ENCODE measurements at places on chromosomes 12 and 14.

DNA sequence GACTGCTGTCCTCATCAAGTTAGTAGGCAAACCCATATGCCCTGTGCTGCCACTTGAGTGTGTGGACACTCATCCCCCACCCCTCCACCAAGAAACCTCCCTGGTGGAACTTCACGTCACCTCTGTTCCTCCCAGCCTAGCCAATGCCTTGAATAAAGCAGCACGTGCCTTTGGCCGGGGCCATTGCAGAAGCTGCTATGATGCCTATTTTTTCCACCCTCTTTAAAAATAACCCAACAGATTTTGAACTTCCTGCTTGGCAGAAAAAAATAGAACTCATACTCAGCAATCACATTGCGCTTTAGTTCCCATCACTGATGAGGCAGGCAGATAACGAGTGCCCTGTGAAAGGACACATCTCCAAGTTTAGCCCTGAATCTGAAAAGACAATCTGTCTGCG, 23.1 kb upstream of the PWP1 start:
- no peak for DNase-seq

DNA sequence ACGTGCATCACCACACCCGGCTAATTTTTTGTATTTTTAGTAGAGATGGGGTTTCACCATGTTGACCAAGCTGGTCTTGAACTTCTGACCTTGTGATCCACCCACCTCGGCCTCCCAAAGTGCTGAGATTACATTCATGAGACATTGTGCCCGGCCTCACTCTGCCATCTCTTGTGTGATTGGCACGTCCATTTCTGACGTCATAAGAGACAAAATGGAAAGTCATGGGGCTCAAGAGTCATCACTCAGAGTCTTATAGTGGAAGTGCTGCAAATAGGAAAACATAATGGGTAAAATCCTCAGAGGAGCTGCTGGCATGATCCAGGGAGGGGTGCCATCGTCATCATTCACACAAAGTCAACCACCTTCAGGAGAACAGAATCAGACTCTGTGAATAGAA, 54.2 kb upstream of the GPATCH2L start:
- DNase-seq = no peak

- DNase-seq = no peak
Observed at GRCh38 chr12:54206791-54207190, 18.0 kb upstream of the SMUG1 start.

DNA sequence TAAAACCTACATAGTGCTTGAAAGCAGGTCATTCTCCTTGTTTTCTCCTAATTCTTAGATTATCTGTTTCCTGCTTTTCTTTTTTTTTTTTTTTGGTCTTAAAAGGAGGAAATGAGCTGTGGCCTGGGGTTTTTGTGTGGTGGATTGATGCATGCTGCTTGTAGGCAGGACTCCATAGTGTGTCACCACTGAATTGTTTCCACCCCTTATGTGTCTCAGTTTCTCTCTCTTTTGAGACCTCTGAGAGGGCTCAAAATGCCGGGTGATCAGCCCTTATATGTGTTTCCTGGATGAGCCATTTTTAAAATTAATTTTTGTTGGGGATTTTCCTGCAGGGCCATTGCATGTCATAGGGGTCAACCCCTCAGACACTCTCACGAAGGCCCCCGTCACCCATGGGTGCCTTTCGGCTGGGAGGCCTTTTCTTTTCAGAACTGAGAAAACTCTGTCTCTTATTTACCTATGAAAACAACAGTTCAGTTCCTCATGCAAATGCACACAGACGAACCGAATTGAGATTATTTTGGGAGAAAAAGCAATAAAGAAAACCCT, 32.0 kb upstream of the LRRK2 start:
- no peak for DNase-seq

- no peak for DNase-seq
Observed at GRCh38 chr12:113818833-113819232, 147.3 kb downstream of the RBM19 start.

DNA sequence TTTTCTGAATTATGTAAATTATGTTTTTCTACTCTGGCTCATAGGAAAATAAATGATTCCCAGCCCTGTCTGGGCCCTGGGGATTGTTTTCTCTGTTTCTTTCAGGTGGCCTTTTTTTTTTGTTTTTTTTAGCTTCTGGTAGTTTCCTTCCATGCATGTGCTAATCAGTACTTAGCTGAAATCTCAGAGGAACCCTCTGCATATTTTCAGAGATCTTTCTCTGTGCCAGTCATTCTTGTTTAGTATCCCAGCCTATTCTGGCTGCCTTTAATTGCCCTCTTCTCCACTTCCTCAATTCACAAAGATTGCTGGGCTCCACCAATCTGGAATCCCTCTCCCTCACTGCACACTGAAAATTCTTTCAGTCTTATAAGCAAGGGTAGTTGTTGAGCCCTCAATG, 46.9 kb downstream of the CNOT2 start:
- DNase-seq = no peak

DNA sequence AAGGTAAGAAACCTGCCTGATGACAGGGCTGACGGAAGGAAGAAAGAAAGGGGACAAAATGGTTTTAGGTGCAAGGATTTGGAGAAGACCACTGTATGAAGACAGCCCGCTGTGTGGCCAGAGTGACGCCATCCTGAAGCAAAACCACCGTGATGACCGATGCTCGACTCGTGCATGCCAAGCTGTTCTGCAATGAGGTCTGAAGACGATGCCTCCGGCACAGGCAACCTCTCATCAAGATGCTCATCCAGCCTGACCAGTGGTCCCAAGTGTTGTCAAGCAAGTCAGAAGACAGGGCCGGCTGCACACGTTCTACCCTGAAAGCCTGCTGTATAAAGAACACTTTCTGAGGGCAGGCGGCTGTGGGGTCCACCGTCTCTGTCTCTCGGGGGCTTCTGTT, 34.8 kb downstream of the STX2 start:
- no peak for DNase-seq

- DNase-seq = no peak
Observed at GRCh38 chr12:83210933-83211332, 524.2 kb downstream of the TMTC2 start.

DNA sequence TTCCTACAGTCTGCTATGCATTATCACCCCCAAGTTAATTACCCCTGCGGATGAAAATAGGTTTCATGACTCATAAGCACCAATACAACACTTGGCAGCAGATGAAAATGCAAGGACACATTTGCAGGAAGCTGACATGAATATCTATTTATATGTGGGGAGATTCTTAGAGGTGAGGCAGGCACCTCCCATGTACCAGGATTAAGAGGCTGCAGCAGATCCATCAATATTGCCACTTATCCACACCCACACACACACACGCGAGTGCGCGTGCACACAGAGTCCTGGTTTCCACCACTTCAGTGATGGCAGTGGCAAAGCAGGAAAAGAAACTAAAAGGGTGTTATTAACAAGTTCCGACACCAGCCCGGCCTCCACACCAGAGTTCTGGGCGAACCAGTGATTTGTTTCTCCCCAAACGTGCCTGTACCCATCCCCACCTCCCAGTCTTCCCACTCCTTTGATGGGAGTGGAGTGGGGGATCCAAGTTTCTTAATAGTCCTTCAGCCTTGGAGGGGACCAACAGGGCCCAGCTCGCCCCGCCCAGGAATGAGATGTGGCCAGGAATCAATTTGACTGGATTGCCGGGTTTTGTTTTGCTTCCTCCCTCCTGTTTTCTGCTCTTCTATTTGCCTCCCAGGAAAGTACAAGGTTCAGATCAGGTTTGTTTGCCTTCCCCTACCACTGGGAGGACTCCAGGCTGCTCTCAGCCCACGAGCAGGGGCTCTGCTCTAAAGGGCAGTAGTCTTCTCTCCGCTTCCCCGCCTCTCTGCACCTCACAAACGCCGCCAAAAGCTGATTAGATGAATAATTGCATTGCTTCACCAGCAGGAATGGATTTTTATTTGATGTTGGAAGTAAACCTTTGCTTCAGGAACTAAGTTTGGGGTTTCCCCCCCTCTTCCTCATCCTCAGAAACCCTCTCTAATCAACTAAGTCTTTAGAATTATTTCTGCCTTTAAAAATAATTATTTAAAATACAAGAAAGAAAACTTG, 5.2 kb downstream of the IRF2BPL start:
- no peak for DNase-seq

- no peak for DNase-seq
Observed at GRCh38 chr14:77284466-77284865, 13.5 kb upstream of the NGB start.

- no peak for DNase-seq
Observed at GRCh38 chr14:54088271-54088670, 131.6 kb upstream of the BMP4 start.

GRCh38 chr12:7142056-7142644, 12.0 kb downstream of the CLSTN3 start:
- peak; percentile 29 for DNase-seq

- peak; percentile 50 for DNase-seq
Observed at GRCh38 chr12:109191621-109192250, 75.3 kb downstream of the ACACB start.

GRCh38 chr12:91877456-91878235, 268.0 kb downstream of the BTG1 start:
- no peak for DNase-seq

- no peak for DNase-seq
Observed at GRCh38 chr14:94052662-94053061, 26.5 kb downstream of the OTUB2 start.

GRCh38 chr14:96136371-96137005, 68.2 kb upstream of the BDKRB2 start:
- peak; percentile 82 for DNase-seq

- DNase-seq = no peak
Observed at GRCh38 chr12:42935756-42936155, 346.2 kb upstream of the PRICKLE1 start.

DNA sequence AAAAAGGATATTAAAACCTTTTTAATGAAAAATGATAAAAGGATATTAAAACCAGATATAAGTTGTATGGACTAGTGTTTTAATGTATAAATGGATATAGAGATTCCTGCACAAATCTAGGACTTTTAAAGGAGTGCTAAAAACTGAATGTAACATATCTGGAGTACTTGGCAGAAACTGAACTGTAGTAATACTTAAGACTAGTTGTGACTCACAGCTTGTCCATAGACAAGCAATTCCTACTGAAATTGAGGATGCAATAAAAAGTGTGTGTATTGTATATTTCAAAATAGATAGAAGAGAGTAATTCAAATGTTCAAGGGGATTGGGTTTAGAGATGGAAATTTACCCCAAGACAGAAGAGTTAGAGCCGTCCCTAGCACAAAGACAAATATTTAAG, 59.6 kb downstream of the FBXO33 start:
- DNase-seq = no peak

- DNase-seq = no peak
Observed at GRCh38 chr14:89331398-89331797, 85.6 kb downstream of the FOXN3 start.

- DNase-seq = no peak
Observed at GRCh38 chr12:15052691-15053090, 79.8 kb downstream of the PDE6H start.

DNA sequence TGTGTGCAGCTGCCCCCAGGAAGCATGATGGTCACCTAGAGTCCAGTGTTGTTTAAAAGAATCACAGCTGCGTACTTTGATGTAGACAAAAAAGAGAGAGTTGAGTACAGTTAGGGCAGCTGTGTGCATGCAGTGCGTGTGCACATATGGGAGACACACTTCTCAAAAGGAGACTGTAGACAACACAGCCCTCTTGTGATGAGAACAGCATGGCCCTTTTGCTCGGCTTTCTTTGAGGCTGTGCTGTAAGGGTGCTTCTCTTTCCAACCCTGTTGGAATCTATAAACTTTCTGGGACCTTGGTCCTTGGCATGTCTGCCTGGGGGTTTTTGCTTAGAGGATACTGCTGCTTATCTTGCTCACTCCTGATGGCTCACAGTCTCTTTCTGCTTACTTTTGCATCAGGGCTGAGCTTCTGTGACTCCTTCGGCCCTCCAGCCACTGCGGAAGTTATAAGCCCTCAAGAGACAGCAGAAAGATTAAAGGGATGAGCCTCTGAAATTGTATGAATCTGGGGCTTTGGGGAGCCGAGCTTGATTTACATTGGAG, 102.9 kb downstream of the DYRK2 start:
- DNase-seq = no peak

DNA sequence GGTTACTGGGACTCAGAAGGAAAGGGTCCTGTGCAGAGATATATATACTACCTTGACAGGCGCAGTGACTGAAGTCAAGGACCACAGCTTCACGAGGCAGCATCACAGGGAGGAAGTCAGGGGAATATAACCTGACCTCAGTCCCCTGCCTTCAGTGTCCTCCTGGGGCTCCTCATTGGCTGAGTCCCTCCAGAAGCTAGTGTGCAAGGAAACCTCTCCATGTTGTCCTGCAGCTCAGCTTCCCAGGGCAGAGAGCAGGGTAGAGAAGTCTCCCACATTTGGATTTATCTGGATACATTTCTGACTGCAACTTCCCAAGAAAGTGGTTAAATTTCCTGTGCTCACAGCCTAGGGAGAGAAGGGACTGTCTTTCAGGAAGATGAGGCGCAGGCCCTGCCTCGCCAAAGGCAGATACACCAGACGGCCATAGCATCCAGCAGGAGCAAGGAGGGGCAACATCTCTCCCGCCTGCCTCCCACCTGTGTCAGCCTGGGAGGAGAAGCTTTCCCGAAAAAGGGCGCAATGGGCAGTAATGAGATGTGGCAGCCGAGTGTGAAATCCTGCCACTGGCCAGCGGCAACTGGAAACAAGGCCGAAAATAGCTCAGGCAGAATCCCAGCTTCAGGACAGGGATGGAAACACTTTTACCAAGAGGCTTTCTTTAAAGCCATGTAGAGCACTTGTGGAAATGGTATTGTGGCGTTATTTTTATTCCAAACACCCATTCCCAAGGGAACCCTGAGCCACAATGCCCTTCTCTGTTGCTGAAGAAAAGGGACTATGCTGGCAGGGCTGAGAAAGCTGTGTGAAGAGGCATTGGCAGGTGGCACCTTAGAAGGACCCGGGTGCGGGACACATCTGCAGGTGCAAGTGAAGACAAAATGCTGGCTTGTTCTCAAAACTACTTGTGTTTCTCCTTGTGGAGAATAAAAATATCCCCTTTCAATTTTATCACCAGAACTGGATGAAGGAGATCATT, 54.9 kb upstream of the HIF1A start:
- no peak for DNase-seq

DNA sequence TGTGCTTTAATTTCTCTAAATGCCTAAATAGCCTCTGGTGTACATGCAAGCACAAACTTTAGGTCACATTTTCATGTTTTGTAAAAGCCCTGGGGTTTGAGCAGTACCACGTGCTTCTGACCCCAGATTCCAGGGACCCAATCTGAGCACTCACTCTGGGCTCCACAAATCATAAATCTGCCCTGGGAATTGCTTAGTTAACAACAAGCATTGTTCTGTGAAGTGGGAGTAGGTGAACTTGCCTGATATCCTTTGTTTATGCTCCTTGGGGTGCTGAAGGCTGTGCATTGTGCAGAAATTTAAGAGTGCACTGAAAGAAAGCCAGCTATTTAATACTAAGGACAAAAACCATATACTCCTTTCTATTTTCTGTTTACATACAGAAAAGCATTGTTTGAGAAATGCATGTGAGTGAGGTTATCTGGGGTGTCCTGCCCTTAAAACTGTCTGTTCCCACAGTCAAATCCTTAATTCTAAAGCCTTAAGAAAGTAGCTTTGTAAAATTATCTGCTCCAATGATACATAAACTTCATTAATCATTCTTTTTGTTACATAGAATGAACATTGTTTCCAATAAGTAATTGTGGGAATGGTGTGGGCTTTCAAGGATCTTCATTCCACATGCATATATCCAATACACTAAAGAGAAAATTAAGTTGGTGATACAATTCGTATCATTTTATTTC, 258.6 kb upstream of the NPAS3 start:
- no peak for DNase-seq

- DNase-seq = no peak
Observed at GRCh38 chr12:12056951-12057350, 13.8 kb upstream of the BCL2L14 start.

- DNase-seq = no peak
Observed at GRCh38 chr12:24591079-24591626, 357.7 kb downstream of the BCAT1 start.

All from NCI-H226 (cell line).